ENCODE measurements at places on chromosomes 4 and X. TPM values are rescaled to one million over a fixed set of nuclear protein-coding genes. Genes with fewer than 3 reads are reported as not detected.

GRCh38 chr4:174640146-174640545, 117.9 kb upstream of the HPGD start:
- no peak for DNase-seq

GRCh38 chr4:21203416-21203815, 503.2 kb downstream of the PACRGL start:
- no peak for DNase-seq

The DGKK gene
- total RNA-seq: not detected

The TCEANC gene
- 2.7 TPM for total RNA-seq

The MAGEA2B gene
- not detected for total RNA-seq

DNA sequence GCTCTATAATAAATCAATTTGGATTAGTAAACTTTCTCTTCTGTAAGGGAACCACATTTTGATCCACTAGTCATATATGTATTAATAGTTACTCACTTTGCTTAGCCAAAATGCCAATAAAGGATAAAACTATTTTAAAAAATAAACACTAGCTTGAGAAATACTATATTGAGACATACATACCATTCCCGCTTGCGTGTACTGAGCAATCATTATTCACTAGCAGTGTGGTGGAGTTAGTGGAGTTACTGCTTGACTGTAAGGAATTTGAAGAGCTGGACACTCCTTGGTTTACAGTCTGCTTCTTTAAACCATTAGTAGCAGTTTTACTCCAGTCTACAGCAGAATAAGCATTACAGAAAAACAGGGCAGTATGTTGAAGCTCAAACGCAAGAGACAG, 10.8 kb upstream of the PHKA2 start:
- DNase-seq: no peak

The TBX22 gene
- total RNA-seq: not detected

GRCh38 chr4:2702361-2702760, 53.8 kb downstream of the TNIP2 start:
- no peak for DNase-seq

The CTAG2 gene
- not detected for total RNA-seq

- DNase-seq: no peak
Observed at GRCh38 chr4:123423819-123424218, 27.2 kb downstream of the SPRY1 start.

The FIP1L1 gene
- 55.4 TPM for total RNA-seq

DNA sequence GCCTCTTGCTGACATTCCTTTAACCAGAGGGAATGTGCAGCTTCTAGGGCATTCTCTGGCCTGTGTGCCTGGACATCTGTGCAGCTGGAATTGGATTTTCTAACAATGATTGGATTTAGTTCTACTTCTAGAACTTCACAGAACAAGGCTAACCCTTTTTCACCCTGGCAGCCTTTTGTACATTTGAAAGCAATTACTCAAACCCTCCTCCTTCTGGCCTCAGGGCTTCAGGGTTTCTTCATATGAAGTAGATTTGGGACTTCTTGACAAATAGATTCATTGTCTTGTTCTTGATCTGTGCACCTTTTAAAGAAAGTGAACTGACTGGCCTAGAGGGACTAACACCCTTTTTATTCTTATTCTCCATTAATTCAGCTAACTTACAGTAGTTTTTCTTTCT, 30.1 kb downstream of the SPATA18 start:
- no peak for DNase-seq

GRCh38 chr4:82644734-82645126, 82.9 kb upstream of the TMEM150C start:
- DNase-seq: no peak

DNA sequence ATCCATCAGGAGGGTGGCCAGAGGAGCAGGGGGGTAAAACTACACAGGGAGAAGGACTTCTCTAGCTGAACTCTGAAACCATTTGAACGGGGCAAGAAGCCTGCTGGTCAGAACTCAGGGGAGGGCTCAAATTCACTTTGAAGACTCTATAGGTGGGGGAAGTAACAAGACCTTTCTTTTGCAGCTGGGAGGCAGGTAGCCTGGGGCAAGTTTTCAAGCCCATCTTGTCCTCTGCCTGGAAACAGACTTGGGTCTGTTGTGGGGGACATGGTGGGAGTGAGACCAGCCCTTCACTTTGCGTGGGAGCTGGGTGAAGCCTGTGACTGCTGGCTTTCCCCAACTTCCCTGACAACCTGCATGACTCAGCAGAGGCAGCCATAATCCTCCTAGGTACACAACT, 312.3 kb downstream of the SPRY1 start:
- no peak for DNase-seq

- no peak for DNase-seq
Observed at GRCh38 chr4:92304121-92304520, 355 bp downstream of the GRID2 start.

DNA sequence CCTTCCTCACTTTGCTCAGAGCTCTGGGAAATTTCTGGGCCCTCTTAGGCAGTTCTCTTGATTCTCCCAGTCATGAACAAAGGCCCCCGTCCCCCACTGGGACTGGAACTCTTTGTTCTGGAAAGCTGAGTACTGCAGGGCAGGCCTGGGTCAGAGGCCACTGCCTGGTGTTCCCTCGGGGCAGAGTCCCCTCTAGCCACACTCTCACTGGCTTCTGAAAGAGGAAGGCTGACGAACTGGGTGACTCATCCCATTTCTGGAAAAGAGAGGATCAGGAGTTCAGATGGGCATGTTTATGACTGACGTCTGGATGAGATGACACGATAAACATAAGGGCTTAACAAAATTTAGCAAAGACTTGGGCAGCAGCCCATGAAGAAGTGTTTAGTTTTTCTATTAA, 47.7 kb downstream of the DDX3X start:
- no peak for DNase-seq

The RBM47 gene
- 1.7 TPM for total RNA-seq

DNA sequence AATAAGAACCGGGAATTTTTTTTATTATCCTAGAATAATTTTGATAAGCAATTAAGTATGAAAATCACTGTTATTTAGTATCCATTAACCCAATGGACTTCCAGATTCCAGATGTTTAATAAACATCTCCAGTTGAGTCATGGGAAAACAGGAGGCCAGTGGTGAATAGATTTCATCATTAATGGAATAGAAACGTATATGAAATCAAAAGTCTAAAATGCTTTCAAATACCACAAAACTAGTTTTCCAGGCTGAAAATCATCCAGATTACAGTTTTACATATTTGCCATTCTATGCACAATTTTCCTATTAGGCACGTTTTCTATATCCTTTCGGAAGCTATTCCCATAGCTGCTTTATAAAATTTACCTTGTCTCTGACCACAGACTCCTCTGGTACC, 35.0 kb downstream of the IRF2 start:
- DNase-seq: no peak

The CT55 gene
- total RNA-seq: not detected

DNA sequence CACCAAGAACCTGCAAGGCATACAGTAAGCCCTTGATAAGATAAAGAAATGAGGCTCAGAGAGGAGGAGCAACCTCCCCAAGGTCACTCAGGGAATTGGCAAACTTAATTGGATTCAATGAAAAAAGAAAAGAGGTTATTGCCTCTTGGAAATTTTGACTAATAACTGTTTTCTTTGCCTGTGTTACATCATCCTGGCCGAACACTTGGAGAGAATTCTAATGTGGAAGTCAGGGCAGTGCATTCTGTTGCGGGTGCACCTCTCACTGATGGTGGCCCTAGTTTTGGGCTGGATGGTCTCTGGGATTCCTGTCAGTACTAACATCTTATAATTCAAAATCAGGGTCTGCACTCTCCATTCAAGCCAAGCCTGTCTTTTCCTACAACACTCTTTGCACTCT, 186.2 kb upstream of the BCOR start:
- DNase-seq: no peak

DNA sequence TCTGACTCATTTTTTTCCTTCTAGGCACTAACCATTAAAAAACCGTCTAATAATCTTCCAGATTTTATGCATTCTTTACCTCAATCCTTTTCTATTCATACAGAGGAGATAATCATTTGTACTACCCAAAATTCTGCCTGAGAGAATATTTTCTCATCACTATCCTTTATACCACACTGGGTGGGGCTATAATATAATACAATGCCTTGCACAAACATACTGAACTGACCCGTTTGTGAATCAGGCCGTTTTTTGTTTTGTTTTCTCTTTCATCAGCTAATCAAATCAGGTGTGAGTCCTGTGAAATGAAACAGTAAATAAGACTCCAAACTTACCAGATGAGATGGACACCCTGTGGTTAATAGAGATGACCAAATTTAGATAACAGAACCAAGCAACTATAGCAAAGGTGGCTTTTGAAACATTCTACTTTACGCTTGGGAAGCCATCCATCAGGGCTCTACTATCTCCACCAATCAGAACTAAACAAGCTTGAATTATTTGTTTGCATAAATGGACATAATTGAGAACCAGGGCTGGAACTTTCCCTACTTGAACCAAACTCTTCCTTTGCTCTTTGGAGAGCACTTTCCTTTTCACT, 573.0 kb downstream of the GABRG1 start:
- DNase-seq: no peak

DNA sequence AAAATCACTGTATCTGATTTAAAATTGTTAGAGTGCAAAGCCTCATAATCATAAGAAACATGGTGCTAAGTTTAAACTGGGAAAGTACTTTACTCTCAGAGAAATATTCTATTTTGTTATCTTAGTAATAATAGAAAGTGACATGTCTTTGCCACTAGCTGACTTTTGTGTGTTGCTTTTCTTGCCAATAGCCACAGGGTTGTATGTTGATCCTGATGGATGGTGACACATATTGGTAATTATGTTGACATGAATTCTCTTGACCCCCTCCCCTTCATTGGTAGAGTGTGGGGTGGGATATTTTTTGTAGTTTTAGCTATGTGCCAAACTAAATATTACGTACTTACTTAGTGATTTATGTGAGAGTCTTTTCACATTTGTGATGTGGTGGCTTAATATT, 103.1 kb upstream of the MAP9 start:
- DNase-seq: no peak

The ATP2B3 gene
- total RNA-seq: not detected

GRCh38 chr4:183399616-183400015, 44.8 kb upstream of the CDKN2AIP start:
- DNase-seq: no peak

- no peak for DNase-seq
Observed at GRCh38 chrX:149298111-149298510, 207.0 kb downstream of the IDS start.

The BEND4 gene
- 0.20 TPM for total RNA-seq
